ENCODE measurements at places on chromosomes 5 and 9.

DNA sequence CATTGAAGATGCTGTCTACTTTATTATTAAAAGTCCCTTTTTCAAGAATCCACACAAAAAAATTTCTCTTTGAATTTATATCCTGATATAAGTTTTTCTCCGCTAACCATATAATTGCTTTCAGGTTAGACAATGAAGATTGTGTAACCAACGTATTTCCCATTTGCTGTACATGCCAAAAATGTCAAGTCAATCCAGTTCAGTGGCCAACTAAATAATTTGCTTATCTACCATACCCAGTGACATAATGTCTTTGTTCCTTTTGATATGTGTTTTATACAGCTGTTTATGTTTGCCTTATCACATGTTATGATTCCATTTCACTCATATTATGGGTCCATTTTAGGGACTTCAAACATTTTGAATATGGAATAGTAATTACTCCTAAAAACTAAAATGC lies 349.9 kb downstream of the EFNA5 start:
- H3K4me3 ChIP-seq = no peak overlapping the region
- no peak overlapping the region for H3K27ac ChIP-seq
- H3K4me1 ChIP-seq = no peaks in the 10 kb centered on the region
- no peaks in the 10 kb centered on the region for H3K27me3 ChIP-seq
- DNase-seq = no peak

DNA sequence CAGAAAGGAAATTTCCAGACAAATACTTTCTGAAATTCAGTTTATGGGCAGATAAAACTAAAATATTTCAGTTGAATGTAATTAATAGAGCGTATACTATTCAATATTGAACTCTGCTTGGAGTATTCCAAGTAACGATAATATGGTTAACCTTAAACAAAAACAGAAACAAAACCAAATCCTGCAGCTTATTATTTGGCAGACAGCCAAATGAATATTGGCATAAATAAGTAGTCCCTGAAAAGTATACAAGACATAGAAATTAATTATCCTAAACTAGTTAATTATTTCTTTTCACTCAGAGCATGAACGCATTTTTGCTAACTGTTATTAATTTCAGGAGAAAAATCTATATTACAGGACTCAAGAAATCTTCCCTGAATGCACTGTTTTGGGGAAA lies 1574.0 kb downstream of the MAT2B start:
- no peak for DNase-seq
- no peaks in the 10 kb centered on the region for H3K27me3 ChIP-seq
- H3K4me1 ChIP-seq = no peaks in the 10 kb centered on the region
- no peak overlapping the region for H3K27ac ChIP-seq
- H3K4me3 ChIP-seq = no peak overlapping the region

GRCh38 chr9:136748666-136749611 lies 614 bp upstream of the LCN6 start:
- H3K27me3 ChIP-seq = no peaks in the 10 kb centered on the region
- no peaks in the 10 kb centered on the region for H3K36me3 ChIP-seq
- no peak overlapping the region for H3K4me3 ChIP-seq
- H3K27ac ChIP-seq = no peak overlapping the region

DNA sequence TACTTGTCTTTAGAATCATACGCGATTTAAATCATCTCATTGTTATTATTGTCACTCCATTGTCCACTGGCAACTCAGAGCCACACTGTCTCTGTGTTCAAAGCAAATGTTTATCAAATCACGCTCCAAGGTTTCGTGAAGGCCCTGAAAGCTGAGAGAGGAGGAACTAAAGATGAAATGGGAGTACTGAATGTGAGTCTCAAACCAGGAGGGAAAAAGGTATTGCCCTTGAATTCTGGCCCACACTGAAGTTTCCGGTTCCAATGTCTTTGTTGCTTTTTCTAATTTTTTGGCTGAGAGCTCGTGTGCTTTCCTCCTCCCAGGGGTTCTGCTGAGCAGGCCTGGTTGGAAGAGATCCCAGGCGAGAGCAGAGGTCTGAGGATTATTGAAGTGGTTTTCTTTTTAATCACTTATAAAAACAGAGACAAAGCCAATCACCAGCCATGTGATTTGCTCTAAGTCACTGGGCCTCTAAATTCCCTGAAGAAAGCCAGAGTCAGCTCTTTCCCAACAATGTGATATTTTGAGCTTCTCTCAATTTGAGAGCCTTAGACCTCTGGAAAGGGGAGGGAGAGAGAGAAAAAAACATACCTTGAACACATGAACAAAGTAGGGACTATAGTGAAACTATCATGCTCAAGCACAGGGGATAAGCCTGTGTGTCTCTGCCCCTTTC lies 420.8 kb upstream of the GRAMD2B start:
- H3K27ac ChIP-seq = peak overlapping the region; percentile 22
- H3K4me3 ChIP-seq = no peak overlapping the region
- DNase-seq = no peak
- peaks cover 33% of the 10 kb centered on the region for H3K4me1 ChIP-seq
- H3K36me3 ChIP-seq = no peaks in the 10 kb centered on the region
- no peaks in the 10 kb centered on the region for H3K27me3 ChIP-seq

DNA sequence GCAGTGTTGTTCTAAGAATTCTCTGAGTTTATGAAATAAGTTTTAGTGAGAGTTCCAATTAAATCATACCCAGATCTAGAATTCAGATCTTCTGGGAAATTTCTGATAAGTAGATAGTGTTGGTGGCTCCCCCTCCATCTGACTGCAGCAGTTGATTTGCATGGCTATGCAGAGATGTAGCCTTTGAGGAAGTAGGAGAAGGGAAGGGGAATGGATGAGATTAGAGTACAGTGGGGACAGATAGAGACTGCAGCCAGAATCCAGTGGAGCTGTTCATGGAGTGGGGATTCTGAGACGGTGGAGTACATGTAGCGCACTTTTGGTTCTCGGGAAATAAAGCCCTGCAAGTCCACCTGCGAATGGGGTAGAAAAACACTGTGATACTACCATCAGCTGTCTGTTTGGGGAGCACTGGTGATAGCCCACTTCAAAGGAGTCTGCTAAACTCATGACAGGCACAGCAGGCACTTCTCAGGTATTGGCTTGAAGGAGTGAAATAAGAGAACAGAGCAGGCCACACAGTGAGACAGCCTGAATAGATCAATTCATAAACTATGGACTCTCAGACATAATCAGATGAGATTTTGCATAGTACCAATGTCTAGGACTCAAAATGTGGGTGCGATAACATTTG lies 96.8 kb downstream of the ALDH1A1 start:
- H3K27me3 ChIP-seq = no peaks in the 10 kb centered on the region
- H3K4me3 ChIP-seq = no peak overlapping the region
- no peak for DNase-seq

- H3K4me3 ChIP-seq = no peak overlapping the region
- H3K4me1 ChIP-seq = no peaks in the 10 kb centered on the region
- H3K27me3 ChIP-seq = no peaks in the 10 kb centered on the region
These were observed 78.9 kb downstream of the PPP2R2B start for GRCh38 chr5:146799671-146800070.

DNA sequence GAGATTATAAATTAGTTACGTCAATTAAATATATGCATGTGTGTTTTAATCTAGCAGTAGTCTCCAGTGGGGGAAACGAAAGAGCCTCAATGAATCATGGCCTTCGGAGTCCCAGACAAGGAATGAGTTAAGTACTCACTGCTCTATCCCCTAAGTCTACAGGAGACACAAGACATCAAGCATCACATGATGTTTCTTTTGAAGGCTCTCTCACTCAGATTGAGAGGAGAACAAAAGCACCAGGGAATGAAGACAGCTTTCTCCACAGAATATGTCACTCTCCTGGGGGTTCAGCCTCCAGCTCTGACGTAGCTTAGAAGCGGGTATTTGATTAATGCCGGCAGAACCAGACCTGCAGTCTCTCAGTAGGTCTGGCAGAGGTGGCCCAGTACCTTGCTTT lies 381.4 kb downstream of the ACTL7B start:
- no peak for DNase-seq
- no peaks in the 10 kb centered on the region for H3K27me3 ChIP-seq
- H3K27ac ChIP-seq = peak overlapping the region; percentile 64
- H3K4me1 ChIP-seq = peaks cover 59% of the 10 kb centered on the region

DNA sequence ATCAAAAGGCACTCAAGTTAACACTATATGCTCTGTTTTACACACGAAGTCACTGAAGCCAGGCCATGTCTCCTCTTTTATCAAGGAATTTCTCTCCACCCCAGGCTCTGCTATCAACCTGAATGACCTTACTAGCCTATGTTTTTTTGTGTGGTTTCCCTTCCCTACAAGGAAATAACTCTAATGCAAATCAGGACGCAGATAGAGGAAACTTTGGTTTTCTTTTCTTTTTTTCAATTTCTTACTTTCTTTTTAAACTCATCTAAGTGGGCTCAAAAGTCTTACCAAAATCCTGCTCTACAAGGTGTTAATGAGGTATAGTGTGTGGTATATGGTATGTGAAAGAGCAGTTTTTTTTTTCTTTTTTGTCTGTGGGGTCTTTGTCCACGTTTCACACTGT lies 5.5 kb upstream of the SLC46A2 start:
- no peak overlapping the region for H3K27ac ChIP-seq
- no peaks in the 10 kb centered on the region for H3K27me3 ChIP-seq
- no peak overlapping the region for H3K4me3 ChIP-seq
- H3K4me1 ChIP-seq = no peaks in the 10 kb centered on the region
- DNase-seq = no peak

DNA sequence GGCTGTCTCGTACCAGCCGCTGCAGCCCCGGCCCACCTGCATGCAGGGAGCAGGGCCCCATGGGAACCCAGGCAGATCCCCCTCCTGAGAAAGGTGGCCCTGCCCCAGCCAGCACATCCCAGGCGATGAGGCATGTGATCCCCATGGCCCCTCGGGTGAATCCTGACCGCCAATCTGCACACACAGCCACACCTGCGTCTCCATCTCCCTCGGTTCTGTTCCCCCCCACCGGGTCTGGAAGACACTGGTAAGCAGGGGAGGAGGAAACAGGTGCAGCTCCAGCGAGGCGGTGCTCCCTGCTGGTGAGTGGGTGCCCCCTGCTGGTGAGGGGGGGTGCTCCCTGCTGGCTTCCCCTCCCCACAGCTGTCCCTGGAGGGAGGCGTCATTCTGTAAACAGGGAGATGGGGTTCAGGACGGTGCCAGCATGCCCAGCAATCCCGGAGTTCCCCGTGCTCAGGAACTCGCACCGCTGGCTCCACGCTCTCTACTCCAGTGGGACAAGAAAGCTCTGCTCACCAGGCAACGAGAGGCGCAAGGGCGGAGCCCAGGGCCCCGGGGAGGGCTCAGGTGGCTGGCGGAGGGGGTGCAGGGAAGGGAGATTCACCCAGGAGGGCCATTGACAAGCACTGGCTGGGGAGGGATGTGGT lies 28.4 kb upstream of the SLC12A7 start:
- no peak overlapping the region for H3K27ac ChIP-seq
- DNase-seq = no peak
- no peaks in the 10 kb centered on the region for H3K36me3 ChIP-seq
- H3K27me3 ChIP-seq = no peaks in the 10 kb centered on the region
- H3K4me3 ChIP-seq = no peak overlapping the region

- no peaks in the 10 kb centered on the region for H3K4me1 ChIP-seq
- no peak overlapping the region for H3K4me3 ChIP-seq
- no peak overlapping the region for H3K27ac ChIP-seq
- no peaks in the 10 kb centered on the region for H3K27me3 ChIP-seq
- H3K36me3 ChIP-seq = no peaks in the 10 kb centered on the region
These were observed 46.7 kb upstream of the MACIR start for GRCh38 chr5:103211576-103212561.

DNA sequence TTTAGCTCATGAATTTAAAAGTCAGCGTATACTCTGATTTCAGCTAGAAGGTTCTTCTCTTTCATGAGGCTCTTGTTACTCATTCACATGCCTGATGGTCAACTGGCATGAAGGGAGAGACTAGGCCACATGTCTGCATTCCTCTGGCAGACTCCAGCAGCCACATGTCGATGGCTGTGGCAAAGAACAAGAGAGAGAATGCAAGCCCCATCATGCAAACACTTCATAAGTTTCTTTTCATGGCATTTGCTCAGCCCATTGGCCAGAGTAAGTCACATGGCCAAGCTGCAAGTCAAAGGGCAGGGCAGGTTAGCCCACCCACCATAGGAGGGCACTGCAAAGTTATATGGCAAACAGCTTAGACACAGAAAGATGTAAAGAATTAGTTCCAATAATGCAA lies 5.4 kb downstream of the KCNV2 start:
- no peak for DNase-seq
- no peaks in the 10 kb centered on the region for H3K36me3 ChIP-seq
- H3K4me3 ChIP-seq = no peak overlapping the region
- H3K27ac ChIP-seq = no peak overlapping the region
- peaks cover 11% of the 10 kb centered on the region for H3K4me1 ChIP-seq

GRCh38 chr5:9626955-9627354 lies 3.2 kb downstream of the TAS2R1 start:
- no peak overlapping the region for H3K27ac ChIP-seq
- no peaks in the 10 kb centered on the region for H3K36me3 ChIP-seq
- DNase-seq = no peak
- H3K4me1 ChIP-seq = no peaks in the 10 kb centered on the region
- no peaks in the 10 kb centered on the region for H3K27me3 ChIP-seq

GRCh38 chr5:18028036-18028435 lies 393.8 kb downstream of the TAF11L14 start:
- H3K36me3 ChIP-seq = no peaks in the 10 kb centered on the region
- H3K27ac ChIP-seq = no peak overlapping the region
- H3K4me3 ChIP-seq = no peak overlapping the region
- H3K4me1 ChIP-seq = no peaks in the 10 kb centered on the region
- H3K27me3 ChIP-seq = no peaks in the 10 kb centered on the region

DNA sequence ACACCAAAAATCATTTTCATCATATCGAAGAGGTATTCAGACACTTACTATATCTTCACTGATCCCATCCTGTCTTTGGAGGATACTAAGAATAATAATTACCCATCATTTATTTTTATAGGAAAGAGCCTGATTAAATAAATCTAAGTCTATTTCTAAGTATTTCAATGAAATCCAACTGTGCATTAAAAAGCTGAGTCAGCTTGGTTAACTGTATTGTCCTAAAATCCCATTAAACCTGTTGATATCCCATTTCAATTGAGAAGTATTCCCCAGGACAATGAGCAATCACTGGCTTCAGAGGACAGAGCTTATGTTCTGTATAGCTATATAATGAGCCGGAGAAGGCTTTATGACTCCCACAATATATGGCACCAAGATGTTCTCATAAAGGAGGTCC lies 142.0 kb upstream of the RORB start:
- no peak overlapping the region for H3K27ac ChIP-seq
- H3K36me3 ChIP-seq = no peaks in the 10 kb centered on the region
- no peak overlapping the region for H3K4me3 ChIP-seq

DNA sequence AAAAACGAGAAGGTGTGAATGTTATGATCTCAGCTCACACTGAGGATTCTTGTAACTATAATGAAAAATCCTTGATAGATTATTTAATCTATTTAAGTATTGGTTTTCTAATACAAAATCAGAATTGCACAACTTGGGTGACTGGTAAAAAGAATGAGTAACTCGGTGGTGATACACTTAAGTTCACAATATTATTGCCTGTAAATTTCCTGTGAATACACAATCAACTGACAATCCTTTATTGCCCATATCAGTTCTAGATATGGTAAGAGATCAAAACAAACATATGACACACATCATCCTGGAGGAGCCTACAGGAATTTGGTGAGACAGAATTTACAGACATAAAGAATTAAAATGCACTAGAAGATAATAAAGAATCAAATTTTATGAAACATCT lies 14.1 kb upstream of the LURAP1L start:
- H3K36me3 ChIP-seq = no peaks in the 10 kb centered on the region
- H3K4me1 ChIP-seq = no peaks in the 10 kb centered on the region
- H3K4me3 ChIP-seq = no peak overlapping the region
- H3K27ac ChIP-seq = no peak overlapping the region
- H3K27me3 ChIP-seq = no peaks in the 10 kb centered on the region

All from vagina (tissue), 2 donors.